Omental fat pad (tissue), 4 donors: ENCODE measurements at places on chromosomes 7 and 10.

DNA sequence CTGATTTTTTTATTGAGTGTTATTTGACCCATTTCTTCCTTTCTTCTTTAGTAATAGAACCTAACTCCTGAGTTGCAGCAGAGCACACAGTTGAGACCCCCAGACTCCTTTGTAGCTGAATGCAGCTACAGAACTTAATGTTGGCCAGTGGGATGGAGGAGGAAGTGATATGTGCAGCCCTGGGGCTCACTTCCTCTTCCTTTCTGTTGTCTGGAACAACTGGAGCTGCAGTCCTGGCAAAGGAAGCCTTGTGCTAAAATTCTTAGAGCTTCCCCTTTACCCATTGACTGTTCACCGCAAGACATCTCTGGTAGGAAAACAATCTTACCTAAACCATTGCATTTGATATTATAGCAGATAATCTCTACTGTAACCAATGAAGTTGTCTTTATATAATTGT lies 86.6 kb downstream of the ITGB8 start:
- DNase-seq = no peak

- DNase-seq = no peak
Measured at GRCh38 chr10:114953047-114953446, 15.1 kb downstream of the TRUB1 start.

DNA sequence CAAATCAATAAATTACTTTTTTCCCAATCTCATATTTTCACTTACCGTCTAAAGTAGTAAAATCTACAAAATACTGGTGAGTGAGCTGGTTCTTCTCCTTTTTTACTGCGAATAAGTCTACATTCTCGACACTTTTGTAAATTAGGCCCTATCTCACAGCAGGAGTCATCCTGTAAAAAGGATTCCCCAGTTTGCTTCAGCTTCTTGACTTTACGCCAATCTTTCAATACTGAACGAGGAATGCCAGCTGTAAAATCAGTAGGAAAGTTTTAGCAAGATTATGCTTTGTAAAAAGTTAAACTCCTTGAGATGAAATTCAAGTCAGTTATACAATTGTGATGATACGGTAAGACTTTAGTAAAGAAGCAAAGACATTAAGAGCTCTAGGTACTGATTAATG lies 67.3 kb downstream of the NRBF2 start:
- no peak for DNase-seq

GRCh38 chr7:107691716-107692115 lies 31.1 kb downstream of the SLC26A4 start:
- no peak for DNase-seq

GRCh38 chr7:47195641-47196040 lies 386.3 kb downstream of the TNS3 start:
- no peak for DNase-seq

DNA sequence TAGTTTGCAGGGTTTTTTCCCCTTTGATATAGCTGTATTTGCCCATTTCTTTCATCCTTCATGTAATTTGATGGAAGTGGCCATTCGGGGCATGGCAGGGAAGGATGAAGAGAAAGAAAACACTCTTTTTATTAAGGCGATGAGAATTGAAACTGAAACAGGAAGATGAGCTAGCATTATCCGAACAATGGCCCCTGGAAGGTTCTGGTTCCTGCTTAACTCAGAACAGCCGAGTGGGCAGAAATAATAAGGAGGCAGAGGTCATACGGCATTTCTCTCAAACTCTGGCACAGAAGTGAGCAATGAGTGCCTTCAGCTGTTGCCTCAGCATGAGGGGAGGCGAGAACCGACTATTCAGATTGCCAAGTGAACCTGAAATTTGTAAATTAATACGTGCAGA lies 113.2 kb upstream of the MYO3A start:
- no peak for DNase-seq

GRCh38 chr10:62025901-62026879 lies 124.7 kb downstream of the ARID5B start:
- DNase-seq = no peak

DNA sequence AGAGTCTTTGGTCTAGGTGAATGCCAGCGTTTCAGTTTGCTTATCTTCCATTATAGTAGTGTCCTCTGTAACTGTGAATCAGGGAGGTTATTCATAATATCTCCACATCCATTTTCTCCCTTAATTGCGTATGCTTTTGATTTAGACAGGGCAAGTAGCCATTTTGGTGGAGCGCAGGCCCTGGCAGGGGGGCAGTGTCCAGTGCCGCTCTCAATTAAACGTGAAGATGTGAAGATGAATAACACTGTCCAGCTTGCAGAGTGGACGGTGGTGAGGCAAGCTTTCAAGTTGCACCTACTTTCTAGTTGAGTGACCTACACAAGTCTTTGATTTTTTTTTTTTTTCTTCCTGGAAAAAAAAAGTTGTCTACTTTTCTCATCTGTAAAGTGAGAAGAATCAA lies 4.5 kb downstream of the TSPAN14 start:
- no peak for DNase-seq

GRCh38 chr10:44724415-44725174 lies 186.5 kb upstream of the TMEM72 start:
- no peak for DNase-seq
